Breast epithelium (tissue), 4 donors: ENCODE measurements at places on chromosomes 4 and X. TPM values are rescaled to one million over a fixed set of nuclear protein-coding genes. Genes with fewer than 3 reads are reported as not detected.
A peak's percentile ranks its signal among the peaks of the same experiment; 100 is the strongest.

RAB9B gene
- total RNA-seq, result 1.9 TPM

PAGE5 gene
- total RNA-seq, result not detected

ADRA2C gene
- 3.5 TPM for total RNA-seq

CENPVL1 gene
- total RNA-seq, result not detected

BEND2 gene
- not detected for total RNA-seq

SHISA3 gene
- total RNA-seq, result 0.33 TPM

IL2RG gene
- 10.8 TPM for total RNA-seq

PRKG2 gene
- 1.2 TPM for total RNA-seq

TMEM35A gene
- 2.1 TPM for total RNA-seq

EGF gene
- total RNA-seq, result not detected

VSIG4 gene
- 512 TPM for total RNA-seq

LNX1 gene
- total RNA-seq, result 19.7 TPM

NXF3 gene
- 3.5 TPM for total RNA-seq

- H3K4me1 ChIP-seq, result no peaks in the 10 kb centered on the region
- no peaks in the 10 kb centered on the region for H3K27me3 ChIP-seq
- DNase-seq, result no peak
- no peaks in the 10 kb centered on the region for H3K36me3 ChIP-seq
Observed at GRCh38 chr4:131304686-131305085, 1844.4 kb upstream of the PCDH10 start.

- H3K4me3 ChIP-seq, result no peak overlapping the region
- H3K36me3 ChIP-seq, result no peaks in the 10 kb centered on the region
- H3K27ac ChIP-seq, result no peak overlapping the region
- no peaks in the 10 kb centered on the region for H3K4me1 ChIP-seq
Observed at GRCh38 chr4:88360791-88361190, 17.9 kb upstream of the HERC6 start.

- H3K4me3 ChIP-seq, result peak overlapping the region; percentile 92
- H3K27me3 ChIP-seq, result no peaks in the 10 kb centered on the region
- no peaks in the 10 kb centered on the region for H3K36me3 ChIP-seq
Observed at GRCh38 chr4:101345596-101346350, 1.6 kb downstream of the PPP3CA start.

DNA sequence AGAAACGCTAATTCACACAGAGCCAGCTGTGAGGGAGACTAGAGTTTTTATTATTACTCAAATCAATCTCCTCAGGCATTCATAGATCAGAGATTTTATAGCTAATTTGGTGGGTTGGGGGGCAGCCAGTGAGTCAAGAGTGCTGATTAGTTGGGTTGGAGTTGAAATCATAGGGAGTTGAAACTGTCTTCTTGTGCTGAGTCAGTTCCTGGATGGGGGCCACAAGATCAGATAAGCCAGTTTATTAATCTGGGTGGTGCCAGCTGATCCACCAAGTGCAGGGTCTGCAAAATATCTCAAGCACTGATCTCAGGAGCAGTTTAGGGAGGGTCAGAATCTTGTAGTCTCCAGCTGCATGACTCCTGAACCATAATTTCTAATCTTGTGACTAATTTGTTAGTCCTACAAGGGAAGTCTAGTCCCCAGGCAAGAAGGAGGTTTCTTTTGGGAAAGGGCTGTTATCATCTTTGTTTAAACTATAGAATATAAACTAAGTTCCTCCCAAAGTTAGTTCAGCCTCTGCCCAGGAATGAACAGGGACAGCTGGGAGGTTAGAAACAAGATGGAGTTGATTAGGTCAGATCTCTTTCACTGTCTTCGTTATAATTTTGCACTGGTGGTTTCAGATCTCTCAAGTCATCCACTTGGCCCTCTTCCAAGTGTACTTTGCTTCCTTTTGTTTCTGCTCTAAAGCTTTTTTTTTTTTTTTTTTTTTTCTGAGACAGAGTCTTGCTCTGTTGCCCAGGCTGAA lies 5.4 kb upstream of the NAA11 start:
- H3K4me1 ChIP-seq, result no peaks in the 10 kb centered on the region
- H3K36me3 ChIP-seq, result no peaks in the 10 kb centered on the region
- H3K27me3 ChIP-seq, result no peaks in the 10 kb centered on the region
- no peak for DNase-seq
- H3K27ac ChIP-seq, result no peak overlapping the region

DNA sequence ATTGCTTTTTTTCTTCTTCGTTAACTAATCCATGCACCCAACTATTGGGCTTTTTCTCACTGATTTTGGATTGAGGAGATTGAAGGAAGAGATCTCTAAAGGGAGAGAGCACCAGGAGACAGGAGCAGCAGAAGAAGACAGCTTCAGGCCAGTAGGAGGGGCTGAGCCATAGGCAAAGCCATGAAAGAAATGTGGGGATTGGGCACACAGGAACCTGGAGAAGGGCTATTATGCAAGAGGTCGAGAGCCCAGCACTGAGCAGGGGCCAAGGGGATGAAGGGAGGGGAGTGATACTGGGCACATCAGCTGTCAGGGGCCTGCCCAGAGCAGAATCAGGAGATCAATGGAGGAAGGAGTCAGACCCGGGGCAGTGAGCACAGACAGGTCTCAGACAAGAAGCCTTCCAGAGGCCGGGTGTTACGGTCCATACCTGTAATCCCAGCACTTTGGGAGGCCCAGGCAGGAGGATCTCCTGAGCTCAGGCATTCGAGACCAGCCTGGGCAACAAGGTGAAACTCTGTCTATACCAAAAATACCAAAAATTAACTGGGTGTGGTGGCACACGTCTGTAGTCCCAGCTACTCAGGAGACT lies 140.9 kb downstream of the BCOR start:
- no peak overlapping the region for H3K27ac ChIP-seq
- no peak for DNase-seq
- H3K27me3 ChIP-seq, result peaks cover 56% of the 10 kb centered on the region
- H3K4me3 ChIP-seq, result no peak overlapping the region

DNA sequence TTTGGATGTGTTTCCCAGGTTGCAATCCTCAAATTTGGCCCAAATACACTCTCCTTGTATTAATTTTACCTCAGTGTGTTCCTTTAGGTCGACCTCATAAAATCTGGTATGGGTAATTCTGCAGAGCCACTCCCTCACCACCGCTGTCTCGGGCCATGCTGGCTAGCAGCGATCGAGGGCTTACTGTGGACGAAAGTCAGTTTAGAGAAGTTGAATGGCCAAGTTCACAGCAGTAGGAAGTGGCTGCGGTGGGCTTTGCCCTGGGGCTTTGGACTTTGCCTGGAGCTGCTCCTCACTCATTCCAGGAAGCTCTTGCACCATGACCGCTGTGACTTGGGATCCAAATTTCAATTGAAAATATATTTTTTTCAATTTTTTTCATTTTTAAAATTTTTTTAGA lies 19.6 kb downstream of the TMEM187 start:
- no peak overlapping the region for H3K27ac ChIP-seq
- no peak for DNase-seq
- no peak overlapping the region for H3K4me3 ChIP-seq
- H3K36me3 ChIP-seq, result no peaks in the 10 kb centered on the region
- peaks cover 28% of the 10 kb centered on the region for H3K27me3 ChIP-seq

GRCh38 chr4:8308144-8308543 lies 38.6 kb downstream of the HTRA3 start:
- H3K27ac ChIP-seq, result no peak overlapping the region
- no peaks in the 10 kb centered on the region for H3K36me3 ChIP-seq
- no peak overlapping the region for H3K4me3 ChIP-seq
- peaks cover 4% of the 10 kb centered on the region for H3K4me1 ChIP-seq

GRCh38 chr4:6696611-6697010 lies 2.9 kb downstream of the S100P start:
- peak overlapping the region; percentile 88 for H3K27ac ChIP-seq
- H3K4me1 ChIP-seq, result peaks cover 3% of the 10 kb centered on the region
- DNase-seq, result no peak
- no peaks in the 10 kb centered on the region for H3K36me3 ChIP-seq
- H3K27me3 ChIP-seq, result peaks cover 3% of the 10 kb centered on the region
- no peak overlapping the region for H3K4me3 ChIP-seq

DNA sequence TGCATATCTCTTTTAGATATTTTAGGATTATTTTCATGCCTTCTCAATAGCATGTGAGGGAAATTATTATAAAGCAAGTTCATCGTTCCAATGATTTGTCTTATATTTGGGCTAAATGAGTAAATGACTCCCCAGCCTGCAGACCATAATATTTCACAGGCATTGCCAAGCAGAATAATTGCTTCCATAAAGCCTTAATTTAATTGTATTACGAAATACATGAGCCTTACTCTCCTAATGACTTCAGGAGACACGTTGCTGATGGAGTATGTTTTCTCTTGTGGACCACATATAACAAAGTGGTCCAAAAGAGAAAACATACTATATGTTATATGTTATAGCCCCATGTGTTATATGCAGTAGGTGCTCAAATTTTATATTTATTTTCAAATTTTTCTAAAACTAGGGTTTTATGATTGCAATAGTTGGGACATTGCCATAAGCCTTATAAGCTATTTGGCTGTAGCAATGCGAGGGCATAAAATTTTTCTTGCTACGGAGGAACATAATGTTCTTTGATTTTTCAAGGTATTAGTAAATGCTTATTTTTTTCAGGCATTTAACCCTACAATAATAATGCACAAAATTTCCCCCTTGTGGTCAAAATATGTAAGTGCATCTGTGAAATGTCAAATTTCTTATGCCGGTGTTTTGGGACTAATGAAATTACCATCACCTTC lies 26.2 kb upstream of the TMPRSS11D start:
- no peaks in the 10 kb centered on the region for H3K27me3 ChIP-seq
- no peak overlapping the region for H3K27ac ChIP-seq
- no peak overlapping the region for H3K4me3 ChIP-seq
- no peaks in the 10 kb centered on the region for H3K4me1 ChIP-seq
- no peaks in the 10 kb centered on the region for H3K36me3 ChIP-seq
- DNase-seq, result no peak

GRCh38 chr4:138864961-138865720 lies 150.4 kb upstream of the NOCT start:
- no peaks in the 10 kb centered on the region for H3K36me3 ChIP-seq
- no peak for DNase-seq
- H3K4me1 ChIP-seq, result no peaks in the 10 kb centered on the region
- no peaks in the 10 kb centered on the region for H3K27me3 ChIP-seq
- no peak overlapping the region for H3K4me3 ChIP-seq
- peak overlapping the region; percentile 33 for H3K27ac ChIP-seq

GRCh38 chr4:25993395-25994185 lies 79.6 kb downstream of the SMIM20 start:
- no peak for DNase-seq
- H3K27me3 ChIP-seq, result no peaks in the 10 kb centered on the region
- H3K4me3 ChIP-seq, result no peak overlapping the region
- no peaks in the 10 kb centered on the region for H3K36me3 ChIP-seq
- H3K4me1 ChIP-seq, result no peaks in the 10 kb centered on the region

- no peaks in the 10 kb centered on the region for H3K27me3 ChIP-seq
- no peaks in the 10 kb centered on the region for H3K4me1 ChIP-seq
- H3K36me3 ChIP-seq, result no peaks in the 10 kb centered on the region
Observed at GRCh38 chr4:152709675-152710438, 30.1 kb upstream of the TMEM154 start.

- H3K4me3 ChIP-seq, result no peak overlapping the region
- H3K4me1 ChIP-seq, result no peaks in the 10 kb centered on the region
- H3K36me3 ChIP-seq, result no peaks in the 10 kb centered on the region
- H3K27ac ChIP-seq, result no peak overlapping the region
Observed at GRCh38 chrX:103716962-103717361, 6.3 kb downstream of the TMEM31 start.

- no peak overlapping the region for H3K4me3 ChIP-seq
- no peaks in the 10 kb centered on the region for H3K27me3 ChIP-seq
- H3K4me1 ChIP-seq, result no peaks in the 10 kb centered on the region
- no peaks in the 10 kb centered on the region for H3K36me3 ChIP-seq
Observed at GRCh38 chr4:37138789-37139188, 105.8 kb upstream of the NWD2 start.

- no peak for DNase-seq
- no peaks in the 10 kb centered on the region for H3K4me1 ChIP-seq
- no peak overlapping the region for H3K4me3 ChIP-seq
- H3K36me3 ChIP-seq, result no peaks in the 10 kb centered on the region
Observed at GRCh38 chrX:42443267-42443666, 334.7 kb downstream of the PPP1R2C start.
